ENCODE measurements at places on chromosomes 3 and 15.

DNA sequence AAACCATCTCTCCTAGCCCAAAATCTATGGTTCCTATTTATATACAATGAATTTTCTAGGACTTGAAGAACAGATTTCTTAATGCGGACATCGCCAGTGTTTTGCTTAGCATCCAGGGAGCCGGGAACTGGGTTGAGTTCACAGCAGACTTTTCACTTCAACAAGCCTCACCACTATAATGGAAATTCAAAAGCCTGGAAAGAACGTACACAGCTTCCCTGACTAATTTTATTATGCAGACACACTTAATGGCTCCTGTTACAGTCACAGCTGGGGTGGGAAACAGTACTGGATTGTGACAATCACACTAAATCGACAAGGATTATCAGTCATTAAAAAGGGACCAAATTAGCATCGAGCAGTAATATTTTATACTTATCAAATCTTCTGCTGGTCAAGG, 129.2 kb upstream of the BNIP2 start:
- no peak for DNase-seq

DNA sequence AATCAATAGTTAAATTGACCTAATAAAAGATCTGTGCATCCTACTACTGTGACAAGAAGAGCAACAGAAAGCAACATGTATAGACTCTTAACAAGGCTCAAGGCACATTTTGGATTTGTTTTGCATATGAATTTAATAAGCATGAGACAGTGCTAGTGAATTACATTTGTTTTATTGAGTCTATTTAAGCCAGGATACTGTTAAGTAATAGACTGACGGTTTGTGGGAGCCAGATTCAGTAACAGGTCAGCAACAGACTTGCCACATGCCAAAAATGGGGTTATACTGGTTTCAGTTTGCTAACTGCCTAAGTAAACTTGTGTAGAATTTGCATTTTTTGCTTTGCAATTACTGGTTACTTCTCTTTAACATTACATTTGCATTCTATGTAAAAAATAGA, 54.0 kb downstream of the MBNL1 start:
- no peak for DNase-seq

DNA sequence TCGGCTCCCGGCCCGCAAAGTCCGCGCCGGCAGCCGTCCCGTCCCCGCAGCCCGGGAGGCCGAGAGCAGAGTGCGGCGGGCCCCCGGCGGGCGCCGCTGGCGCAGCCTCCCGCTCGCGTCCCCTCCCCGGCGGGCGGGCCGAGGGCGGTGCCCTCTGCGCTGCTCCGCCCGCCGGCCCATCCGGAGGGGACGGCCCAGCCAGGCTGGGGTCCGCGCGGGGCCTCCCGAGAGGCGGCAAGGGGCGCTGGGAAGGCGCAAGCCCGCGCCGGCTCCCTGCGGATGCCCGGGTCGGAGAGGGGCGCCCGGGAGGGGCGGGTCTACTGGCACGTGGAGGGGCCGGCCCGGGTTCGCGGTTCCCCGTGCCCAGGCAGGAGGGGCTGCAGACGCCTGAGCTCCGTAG, at the start of the genes CLCN2 and POLR2H:
CLCN2 (minus strand) TSS at position 74 of the 400 bp plus-strand sequence. CDS start 126 bp downstream, outside the sequence.
POLR2H (plus strand) TSS at position 179 of the 400 bp plus-strand sequence. CDS start 1,783 bp downstream, outside the sequence.
- DNase-seq = peak; percentile 85

DNA sequence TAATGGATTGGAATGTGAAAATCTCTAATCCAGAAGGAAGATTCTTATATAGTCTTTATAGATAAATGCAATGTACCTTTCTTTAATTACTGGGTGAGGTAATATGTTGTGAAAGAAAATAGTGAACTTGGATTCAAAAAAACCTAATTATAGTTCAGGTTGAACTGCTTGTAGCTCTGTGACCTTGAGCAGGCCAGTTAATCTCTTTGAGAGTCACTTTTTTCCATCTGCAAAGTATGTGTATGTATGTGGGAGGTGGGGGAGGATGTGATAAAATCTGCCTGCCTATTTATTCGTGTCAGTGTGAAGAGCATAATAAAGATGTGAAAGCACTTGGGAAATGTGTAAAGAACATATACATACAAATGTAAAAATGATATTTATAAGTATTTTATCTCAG, 34.4 kb downstream of the GLCE start:
- no peak for DNase-seq

GRCh38 chr3:163071713-163072112, 1575.1 kb downstream of the OTOL1 start:
- no peak for DNase-seq

- peak; percentile 91 for DNase-seq
Observed at GRCh38 chr3:171351676-171352075, 108.5 kb downstream of the TNIK start.

DNA sequence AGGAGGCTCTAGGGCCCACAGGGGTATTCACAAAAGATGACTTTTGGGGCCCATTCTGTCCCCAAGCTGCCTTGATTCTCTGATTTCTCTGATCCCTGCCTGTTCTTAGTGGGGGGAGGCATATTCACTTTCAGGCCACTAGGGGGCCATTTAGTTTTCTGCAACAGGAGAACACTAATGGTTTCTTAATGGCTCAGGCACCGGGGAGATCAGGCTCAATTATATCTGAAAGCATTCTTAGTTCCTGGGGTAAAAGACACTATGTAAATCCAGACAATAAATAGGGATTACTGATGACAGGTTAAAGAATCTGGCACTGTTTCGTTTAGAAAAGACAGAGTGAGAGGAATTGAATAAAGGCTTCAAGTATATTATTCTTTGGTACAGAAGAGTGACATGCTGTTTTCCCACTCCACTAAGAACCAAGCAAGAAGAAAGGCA, 2.5 kb upstream of the INAFM2 start:
- peak; percentile 76 for DNase-seq

DNA sequence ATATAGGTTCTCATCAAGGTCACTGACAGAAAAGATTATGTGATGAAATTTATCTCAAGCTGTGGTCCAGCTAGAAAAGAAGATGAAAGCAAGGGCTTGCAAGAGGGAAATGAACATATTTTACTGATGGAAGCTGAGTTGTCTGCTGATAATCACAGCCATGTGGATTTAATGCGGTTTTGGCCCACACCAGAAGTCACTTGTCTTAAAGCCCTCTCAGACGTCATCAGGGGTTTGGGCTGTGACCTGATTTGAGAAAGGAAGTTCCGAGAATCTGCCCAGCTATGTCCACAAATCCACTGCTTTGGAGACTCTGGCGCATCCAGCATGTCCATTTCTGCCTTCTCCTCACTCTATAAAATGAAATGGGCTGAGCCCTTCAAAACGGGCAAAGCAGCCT, 278.4 kb downstream of the SUCLG2 start:
- DNase-seq = no peak

DNA sequence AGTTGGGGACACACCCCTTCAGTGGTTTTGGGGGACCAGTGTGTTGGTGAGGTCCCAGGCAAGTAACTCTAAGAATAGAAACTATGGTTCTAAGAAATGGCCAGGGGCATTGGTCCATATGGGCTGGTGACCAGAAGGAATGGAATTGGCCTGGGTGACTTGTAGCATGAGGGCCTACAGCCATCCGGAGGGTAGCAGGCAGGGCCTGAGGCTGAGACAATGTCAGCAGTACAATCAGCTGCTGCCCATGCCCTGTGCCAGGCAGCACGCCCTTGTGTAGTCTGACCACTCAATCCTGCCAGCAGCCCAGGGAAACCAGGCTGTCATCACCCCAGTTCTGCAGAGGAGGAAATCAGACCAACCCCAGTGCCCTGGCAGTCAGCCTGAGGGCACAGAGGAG, 100.6 kb downstream of the DNAJB8 start:
- DNase-seq = no peak

GRCh38 chr3:50324351-50325112, 2.0 kb upstream of the HYAL2 start:
- peak; percentile 80 for DNase-seq

DNA sequence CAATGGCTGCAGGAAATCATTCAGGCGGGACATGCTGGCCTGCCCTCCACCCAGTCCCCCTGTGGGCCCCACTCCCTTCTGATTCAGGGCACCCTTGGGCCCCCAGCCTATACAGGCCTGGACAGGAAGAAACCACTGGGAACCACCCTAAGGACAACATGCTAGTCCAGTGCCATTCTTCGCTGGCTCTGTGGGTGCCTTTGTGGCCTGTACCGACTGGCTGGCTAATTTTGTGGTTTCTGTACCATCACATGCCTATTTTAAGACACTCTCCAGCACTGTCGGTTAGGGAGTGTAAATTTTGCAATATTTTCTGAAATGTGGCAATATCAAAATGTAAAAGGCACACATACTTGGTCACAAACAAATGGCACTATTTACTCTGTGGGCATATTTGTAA, 61.4 kb upstream of the POLG start:
- DNase-seq = peak; percentile 29

DNA sequence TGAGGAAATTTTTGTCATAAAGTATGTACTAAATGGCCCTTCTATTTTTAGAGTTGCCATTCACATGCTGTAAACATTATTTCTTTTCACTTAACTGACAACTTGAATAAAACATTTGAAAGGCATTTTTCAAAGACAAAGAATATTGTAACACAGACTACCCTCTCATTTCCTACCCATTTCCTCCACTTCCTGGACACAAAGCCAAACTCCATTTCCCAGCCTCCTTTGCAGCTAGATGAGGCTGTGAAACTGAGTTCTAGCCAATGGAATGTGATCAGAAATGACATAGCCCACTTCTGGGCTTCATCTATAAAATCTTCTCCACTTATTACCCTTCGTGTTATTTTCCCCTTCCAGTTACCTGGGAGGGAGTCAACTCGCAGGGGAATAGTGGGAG, 288.9 kb upstream of the DPH6 start:
- DNase-seq = no peak

DNA sequence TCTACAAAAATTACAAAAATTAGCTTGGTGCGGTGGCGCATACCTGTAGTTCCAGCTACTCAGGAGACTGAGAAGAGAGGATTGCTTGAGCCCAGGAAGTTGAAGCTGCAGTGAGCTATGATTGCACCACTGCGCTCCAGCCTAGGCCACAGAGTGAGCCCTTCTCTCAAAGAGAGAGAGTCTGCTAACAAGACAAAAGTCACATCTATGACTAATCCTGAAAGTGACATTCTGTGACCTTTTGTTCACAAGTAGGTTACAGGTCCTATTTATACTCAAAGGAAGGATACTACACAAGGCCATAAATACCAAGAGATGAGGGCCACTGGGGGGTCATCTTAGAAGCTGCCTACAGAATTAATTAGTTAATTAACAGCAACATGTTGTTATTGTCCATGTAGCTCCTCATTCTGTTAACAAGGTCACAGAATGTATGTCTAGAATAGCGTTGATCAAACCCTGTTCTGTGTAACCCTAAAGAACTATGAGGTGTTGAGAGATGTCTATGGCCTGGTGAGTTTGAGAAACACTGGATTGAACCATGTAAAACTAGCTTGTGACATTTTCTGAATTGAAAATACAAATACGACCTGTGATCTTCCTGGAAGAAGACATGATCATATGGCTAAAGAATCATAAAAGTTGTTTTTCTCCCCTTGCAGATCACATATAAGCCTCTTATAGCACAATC, 97.0 kb downstream of the SAMMSON start:
- DNase-seq = no peak

DNA sequence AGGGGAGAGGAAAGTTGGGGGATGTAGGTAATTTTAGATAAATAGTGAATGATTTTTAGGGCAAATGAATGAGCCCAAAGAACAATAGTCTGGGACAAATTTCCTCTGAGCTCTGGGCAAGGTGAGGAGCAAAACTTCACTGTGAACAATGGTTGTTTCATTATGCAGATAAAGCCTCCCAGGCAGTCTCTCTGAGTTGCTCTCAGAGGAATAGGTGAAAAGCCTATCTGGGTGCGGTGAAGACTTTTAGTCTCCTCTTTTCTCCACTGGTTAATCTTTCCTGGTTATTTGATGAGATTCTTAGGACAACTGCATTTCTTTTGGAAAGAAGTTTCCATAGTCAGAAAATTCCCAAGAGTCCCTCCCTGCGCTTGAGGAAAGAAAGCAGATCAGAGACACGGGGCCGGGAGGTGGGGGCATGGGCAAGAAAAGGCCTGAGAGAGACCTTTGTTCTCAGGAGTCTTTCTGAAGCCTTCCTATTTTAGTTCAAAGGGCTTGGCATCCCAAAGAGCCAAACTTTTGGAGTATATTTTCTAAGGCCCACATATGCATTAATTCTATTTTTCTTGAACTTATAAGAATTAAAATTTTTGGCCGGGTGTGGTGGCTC, 353.6 kb upstream of the SLCO3A1 start:
- DNase-seq = no peak

GRCh38 chr3:143794793-143795462, 53.3 kb downstream of the SLC9A9 start:
- no peak for DNase-seq

DNA sequence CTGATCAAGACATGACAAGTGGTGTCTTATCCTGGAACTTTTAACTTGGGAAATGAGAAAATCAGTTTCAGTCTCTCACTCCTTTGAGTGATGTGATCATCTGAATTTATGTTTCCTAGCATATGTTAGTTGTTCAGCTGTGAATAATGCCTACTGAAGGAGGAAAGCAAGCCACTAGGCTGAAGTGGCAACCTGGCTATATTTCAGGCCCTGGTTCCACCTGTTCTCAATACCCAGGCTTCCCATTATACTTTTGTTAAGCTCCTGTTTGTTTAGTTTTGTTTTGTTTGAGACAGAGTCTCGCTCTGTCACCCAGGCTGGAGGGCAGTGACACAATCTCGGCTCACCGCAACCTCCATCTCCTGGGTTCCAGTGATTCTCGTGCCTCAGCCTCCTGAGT, 243.8 kb downstream of the ALCAM start:
- DNase-seq = no peak

- no peak for DNase-seq
Observed at GRCh38 chr3:196378146-196378841, 40.1 kb upstream of the TM4SF19 start.

GRCh38 chr3:132530624-132531023, 66.4 kb upstream of the ACKR4 start:
- no peak for DNase-seq

GRCh38 chr3:87615506-87615905, 339.1 kb upstream of the POU1F1 start:
- DNase-seq = no peak

- no peak for DNase-seq
Observed at GRCh38 chr3:10993729-10994065, 1.1 kb downstream of the SLC6A1 start.

GRCh38 chr3:66592927-66593625, 92.3 kb upstream of the LRIG1 start:
- peak; percentile 60 for DNase-seq

DNA sequence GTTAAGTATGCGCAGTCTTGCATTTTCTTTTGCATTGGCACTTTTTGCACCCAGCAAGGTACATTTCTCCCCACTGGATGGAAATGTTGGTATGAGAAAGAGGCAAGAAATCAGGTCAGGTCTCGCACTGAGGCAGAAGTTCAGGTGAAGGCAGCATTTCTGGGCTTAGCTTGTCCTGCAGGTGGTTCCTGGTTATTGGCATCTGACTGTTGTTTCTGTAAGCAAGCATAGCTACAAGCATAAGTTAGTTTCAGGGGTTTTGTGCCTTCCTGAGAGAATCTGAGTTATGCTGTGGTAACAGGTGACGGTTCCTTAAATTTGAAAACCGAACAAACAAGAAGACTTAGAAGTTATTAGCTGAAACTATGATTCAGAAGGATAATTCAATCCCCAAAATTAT, 139.4 kb upstream of the GRM7 start:
- no peak for DNase-seq

- no peak for DNase-seq
Observed at GRCh38 chr3:128563439-128563838, 70.4 kb upstream of the GATA2 start.

- no peak for DNase-seq
Observed at GRCh38 chr15:88057836-88058235, 198.7 kb downstream of the NTRK3 start.
